Spinal cord (tissue), 10 donors: ENCODE measurements at places on chromosomes 5 and 9. TPM values are rescaled to one million over a fixed set of nuclear protein-coding genes. Genes with fewer than 3 reads are reported as not detected.

GRCh38 chr5:109256486-109256885 lies 153.3 kb downstream of the PJA2 start:
- no peaks in the 10 kb centered on the region for H3K27me3 ChIP-seq
- DNase-seq, result no peak
- no peak overlapping the region for H3K27ac ChIP-seq
- no peak overlapping the region for H3K4me3 ChIP-seq

DNA sequence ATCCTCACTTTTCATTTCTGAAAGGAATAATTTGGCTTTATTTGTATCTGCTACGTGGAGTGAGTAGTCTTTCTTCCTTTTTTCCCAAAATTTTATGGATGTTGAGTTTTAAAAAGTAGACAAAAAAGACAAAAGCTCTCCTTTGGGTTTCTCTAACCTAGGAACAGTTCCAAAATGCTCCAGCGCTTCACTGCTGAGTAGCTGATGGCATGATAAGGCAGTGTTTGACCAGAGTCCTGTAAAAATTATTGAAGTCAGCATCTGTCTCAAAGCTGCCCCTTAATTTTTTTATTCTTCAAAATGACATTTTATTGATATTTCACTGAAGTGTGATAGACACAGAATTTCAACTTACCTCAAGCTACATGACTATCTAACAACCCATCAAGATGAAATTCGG lies 219.0 kb downstream of the ADAMTSL1 start:
- H3K27ac ChIP-seq, result no peak overlapping the region
- H3K36me3 ChIP-seq, result no peaks in the 10 kb centered on the region
- H3K4me3 ChIP-seq, result no peak overlapping the region
- H3K27me3 ChIP-seq, result no peaks in the 10 kb centered on the region
- no peak for DNase-seq

DNA sequence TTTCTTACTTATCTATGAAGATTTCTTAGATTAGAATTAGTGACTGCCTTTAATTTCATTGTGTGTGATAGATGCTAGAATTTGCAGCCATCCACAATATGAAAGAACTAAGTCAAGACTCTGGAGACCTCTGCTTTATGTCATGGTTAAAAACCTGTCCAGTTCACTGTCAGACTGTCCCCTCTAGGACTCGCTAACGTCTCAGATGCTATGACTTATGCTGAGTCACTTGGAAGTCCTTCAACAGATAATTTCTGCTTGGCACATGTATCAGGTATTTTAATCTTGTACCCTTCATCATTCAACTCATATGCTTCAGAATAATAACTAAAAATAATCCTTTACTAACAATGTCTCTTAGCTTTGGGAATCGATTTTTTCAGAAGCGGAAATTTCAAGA lies 230.5 kb upstream of the DMAC1 start:
- H3K27me3 ChIP-seq, result no peaks in the 10 kb centered on the region
- no peaks in the 10 kb centered on the region for H3K36me3 ChIP-seq
- no peaks in the 10 kb centered on the region for H3K4me1 ChIP-seq

DNA sequence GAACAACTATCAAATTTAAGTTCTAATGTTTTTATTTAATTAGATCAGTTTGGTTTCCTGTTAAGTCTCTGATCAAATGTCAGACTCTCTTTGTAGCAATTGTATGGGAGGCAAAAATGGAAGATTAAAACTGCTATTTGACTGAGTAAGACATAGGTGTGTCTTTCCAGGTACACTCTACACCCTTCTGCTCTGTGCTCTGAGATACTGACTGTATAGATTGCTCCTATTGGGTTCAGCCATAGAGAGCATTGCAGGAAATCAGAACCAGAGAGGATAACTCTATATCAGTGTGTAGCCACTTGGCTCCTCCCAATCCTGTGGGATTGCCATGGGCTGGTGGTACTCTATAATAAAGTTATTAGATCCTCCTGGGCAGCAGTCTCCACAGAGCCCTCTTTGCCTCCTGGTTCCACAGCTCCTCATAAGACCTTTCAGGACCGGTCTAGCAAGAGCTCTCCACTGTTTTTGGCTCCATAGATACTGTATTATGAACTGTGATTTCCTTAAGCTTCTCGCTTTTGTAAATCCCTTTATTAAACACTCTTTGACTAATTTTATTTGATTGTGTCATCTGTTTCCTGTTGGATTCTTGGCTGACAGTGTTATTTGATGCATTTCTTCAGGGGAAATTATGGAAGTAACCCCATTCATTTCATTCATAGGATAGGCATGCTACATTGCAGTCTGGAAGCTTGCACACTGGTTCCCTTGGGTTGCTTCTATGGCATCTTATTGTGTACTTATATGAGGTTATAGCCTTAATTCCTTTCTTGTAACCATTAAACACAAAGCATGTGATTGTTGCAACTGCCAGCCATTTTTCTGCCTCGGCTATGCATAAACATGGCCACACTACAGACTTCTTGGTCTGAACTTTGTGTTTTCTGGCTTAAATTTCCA lies 115.6 kb downstream of the VCAN start:
- no peaks in the 10 kb centered on the region for H3K27me3 ChIP-seq
- H3K4me3 ChIP-seq, result no peak overlapping the region
- H3K36me3 ChIP-seq, result no peaks in the 10 kb centered on the region
- DNase-seq, result no peak
- H3K27ac ChIP-seq, result no peak overlapping the region

DNA sequence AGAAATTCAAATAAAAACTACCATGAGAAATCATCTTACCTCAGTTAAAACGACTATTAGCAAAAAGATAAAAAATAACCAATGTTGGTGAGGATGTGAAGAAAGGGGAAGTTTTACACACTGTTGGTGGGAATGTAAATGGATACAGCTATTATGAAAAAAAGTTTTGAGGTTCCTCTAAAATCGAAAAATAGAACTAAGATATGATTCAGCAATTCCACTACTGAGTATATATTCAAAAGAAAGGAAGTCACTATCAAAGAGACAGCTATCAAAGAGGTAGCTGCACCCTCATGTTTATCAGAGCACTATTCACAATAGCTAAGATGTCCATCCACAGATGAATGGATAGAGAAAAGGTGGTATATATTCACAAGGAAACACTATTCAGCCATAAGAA lies 1888.4 kb downstream of the MAT2B start:
- H3K27ac ChIP-seq, result no peak overlapping the region
- no peaks in the 10 kb centered on the region for H3K36me3 ChIP-seq
- no peaks in the 10 kb centered on the region for H3K4me1 ChIP-seq
- no peaks in the 10 kb centered on the region for H3K27me3 ChIP-seq

- peak; percentile 76 for DNase-seq
- no peaks in the 10 kb centered on the region for H3K27me3 ChIP-seq
- H3K4me1 ChIP-seq, result peaks cover 6% of the 10 kb centered on the region
- H3K36me3 ChIP-seq, result no peaks in the 10 kb centered on the region
- H3K4me3 ChIP-seq, result peak overlapping the region; percentile 96
Measured at GRCh38 chr9:17135295-17136160, 688 bp downstream of the CNTLN start.

- no peak overlapping the region for H3K4me3 ChIP-seq
- no peaks in the 10 kb centered on the region for H3K27me3 ChIP-seq
- no peak overlapping the region for H3K27ac ChIP-seq
Measured at GRCh38 chr9:18182636-18183035, 291.3 kb upstream of the ADAMTSL1 start.

DNA sequence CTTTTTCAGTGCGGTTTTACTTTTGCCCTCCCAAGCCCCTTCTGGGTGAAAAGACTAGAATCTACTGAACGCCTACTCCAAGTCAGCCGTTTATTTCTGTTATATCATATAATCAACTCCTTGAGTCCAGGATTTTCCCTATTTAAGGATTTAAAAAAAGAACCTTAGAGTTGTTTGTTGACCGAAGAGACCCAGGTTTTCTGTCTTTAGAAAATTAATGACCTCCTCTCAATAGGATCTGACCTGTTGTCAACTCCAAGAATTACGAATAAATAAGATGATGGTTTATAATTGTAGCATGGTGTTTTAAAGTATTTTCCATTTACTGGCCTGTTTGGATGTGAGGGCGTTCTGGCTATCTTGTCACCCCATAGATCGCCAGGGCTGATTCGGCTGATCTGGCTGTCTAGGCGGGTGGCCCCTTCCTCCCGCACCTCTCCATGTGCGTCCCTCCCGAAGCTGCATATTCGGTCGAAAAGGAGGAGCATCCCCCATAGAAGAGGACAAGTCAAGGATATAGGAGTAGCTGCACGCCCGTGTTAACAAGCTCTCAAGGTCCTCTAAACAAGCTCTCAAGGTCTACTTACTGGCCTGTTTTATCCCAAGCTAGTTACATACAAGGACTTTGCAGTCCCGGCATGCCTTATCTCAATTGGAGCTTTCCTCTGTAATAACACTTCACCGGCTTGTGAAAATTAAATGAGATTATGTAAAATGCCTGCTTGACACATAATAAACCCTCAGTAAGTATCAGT lies 1.1 kb upstream of the UBAP2 start:
- H3K4me3 ChIP-seq, result peak overlapping the region; percentile 82
- peak; percentile 11 for DNase-seq
- H3K27me3 ChIP-seq, result no peaks in the 10 kb centered on the region
- peak overlapping the region; percentile 94 for H3K27ac ChIP-seq
- H3K4me1 ChIP-seq, result peaks cover 4% of the 10 kb centered on the region

- H3K36me3 ChIP-seq, result no peaks in the 10 kb centered on the region
- no peak for DNase-seq
Measured at GRCh38 chr5:58002323-58002722, 457.6 kb downstream of the PLK2 start.

- H3K27me3 ChIP-seq, result no peaks in the 10 kb centered on the region
- no peak overlapping the region for H3K4me3 ChIP-seq
- no peak for DNase-seq
Measured at GRCh38 chr5:79032031-79032695, 37.3 kb downstream of the DMGDH start.

GRCh38 chr5:170095646-170096045 lies 10.1 kb upstream of the FOXI1 start:
- no peaks in the 10 kb centered on the region for H3K36me3 ChIP-seq
- H3K27me3 ChIP-seq, result no peaks in the 10 kb centered on the region
- DNase-seq, result no peak
- H3K4me1 ChIP-seq, result peaks cover 11% of the 10 kb centered on the region

GRCh38 chr5:181120761-181121160 lies 10.2 kb downstream of the OR2V1 start:
- H3K36me3 ChIP-seq, result no peaks in the 10 kb centered on the region
- H3K4me1 ChIP-seq, result no peaks in the 10 kb centered on the region
- no peak overlapping the region for H3K4me3 ChIP-seq
- no peak for DNase-seq
- no peak overlapping the region for H3K27ac ChIP-seq

GRCh38 chr5:7395432-7395946 lies 449 bp upstream of the ADCY2 start:
- H3K27ac ChIP-seq, result peak overlapping the region; percentile 40
- H3K4me3 ChIP-seq, result peak overlapping the region; percentile 38
- no peak for DNase-seq
- peaks cover 28% of the 10 kb centered on the region for H3K4me1 ChIP-seq
- peaks cover 17% of the 10 kb centered on the region for H3K27me3 ChIP-seq

GRCh38 chr5:37739817-37740261 lies 100.0 kb downstream of the GDNF start:
- no peak overlapping the region for H3K4me3 ChIP-seq
- no peak overlapping the region for H3K27ac ChIP-seq
- H3K27me3 ChIP-seq, result no peaks in the 10 kb centered on the region
- H3K36me3 ChIP-seq, result peaks cover 8% of the 10 kb centered on the region
- H3K4me1 ChIP-seq, result no peaks in the 10 kb centered on the region

DNA sequence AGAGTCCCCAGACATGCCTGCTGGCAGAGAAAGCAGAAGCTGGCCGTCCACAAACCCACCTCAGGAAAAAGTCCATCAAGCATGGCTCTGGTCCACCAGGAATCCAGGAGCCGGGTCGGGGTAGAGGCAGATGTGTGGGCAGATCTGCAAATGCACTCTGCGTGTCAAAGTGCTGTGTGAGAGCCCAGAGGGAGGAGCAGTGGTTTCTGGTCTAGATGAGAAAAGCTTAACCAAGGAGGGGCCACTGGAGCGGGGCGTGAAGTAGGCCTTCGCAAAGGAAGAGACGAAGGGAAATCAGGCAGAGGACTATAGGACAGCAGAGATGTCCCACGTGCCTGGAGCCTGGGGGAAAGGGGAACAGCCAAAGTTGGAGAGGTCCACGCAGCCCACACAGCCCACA lies 40.0 kb downstream of the TTLL11 start:
- peaks cover 8% of the 10 kb centered on the region for H3K4me1 ChIP-seq
- no peaks in the 10 kb centered on the region for H3K27me3 ChIP-seq
- DNase-seq, result no peak
- H3K27ac ChIP-seq, result no peak overlapping the region
- no peak overlapping the region for H3K4me3 ChIP-seq
- no peaks in the 10 kb centered on the region for H3K36me3 ChIP-seq

DNA sequence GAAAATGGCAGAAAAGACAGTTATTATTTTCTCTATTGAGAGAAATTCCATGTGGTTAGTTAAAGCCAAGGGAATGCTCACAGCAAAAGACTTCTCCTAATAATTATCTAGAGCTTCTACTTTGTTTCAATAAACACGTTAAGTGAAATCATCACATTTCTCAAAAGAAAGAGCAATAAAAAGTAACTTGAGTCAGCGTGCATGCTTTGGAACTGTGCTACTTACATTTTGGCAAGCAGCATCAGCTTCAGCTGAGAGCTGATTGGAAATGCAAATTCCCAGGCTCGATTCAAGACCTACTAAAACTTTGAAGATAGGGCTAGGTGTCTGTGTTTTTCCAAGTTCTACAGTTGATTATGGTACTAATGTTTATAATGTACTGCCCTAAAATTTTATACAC lies 132.1 kb downstream of the CDH18 start:
- no peak overlapping the region for H3K27ac ChIP-seq

The ODF2 gene
- total RNA-seq, result 21.2 TPM

The CA9 gene
- not detected for total RNA-seq

The TPPP gene
- total RNA-seq, result 27.9 TPM
